ENCODE measurements at places on chromosomes 4 and X.
A peak's percentile ranks its signal among the peaks of the same experiment; 100 is the strongest.

DNA sequence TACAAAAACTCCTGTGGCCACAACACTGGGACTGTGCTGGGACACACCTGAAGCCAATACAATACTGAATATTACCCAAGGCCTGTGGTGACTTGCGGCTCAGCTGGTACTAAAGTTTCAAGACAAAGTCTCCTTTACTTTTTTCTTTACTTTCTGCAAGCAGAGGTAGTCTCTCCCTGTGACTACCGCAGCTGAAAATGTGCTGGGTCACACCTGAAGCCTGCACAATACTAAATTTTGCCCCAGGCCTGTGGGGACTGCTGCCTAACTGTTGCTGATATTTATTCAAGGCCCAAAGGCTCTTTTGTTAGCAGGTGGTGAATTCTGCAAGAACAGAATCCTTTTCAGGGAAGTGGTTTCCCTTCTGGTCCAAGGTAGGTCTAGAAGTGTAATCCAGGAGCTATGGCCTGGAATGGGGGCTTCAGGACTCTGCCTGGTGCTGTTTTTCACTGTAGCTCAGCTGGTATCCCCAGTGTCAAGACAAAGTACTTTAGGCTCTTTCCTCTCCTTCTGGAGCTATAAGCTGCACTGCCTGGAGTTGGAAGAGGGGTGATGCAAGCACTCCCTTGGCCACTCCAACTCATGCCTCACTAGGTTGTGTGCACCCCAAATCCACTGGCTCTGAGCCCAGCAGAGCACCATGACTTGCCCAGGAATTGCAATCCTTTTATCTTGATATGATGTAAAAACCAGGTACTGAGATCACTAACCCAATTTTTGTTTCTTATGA is 489.4 kb downstream of the TECRL start:
- no peak for DNase-seq

DNA sequence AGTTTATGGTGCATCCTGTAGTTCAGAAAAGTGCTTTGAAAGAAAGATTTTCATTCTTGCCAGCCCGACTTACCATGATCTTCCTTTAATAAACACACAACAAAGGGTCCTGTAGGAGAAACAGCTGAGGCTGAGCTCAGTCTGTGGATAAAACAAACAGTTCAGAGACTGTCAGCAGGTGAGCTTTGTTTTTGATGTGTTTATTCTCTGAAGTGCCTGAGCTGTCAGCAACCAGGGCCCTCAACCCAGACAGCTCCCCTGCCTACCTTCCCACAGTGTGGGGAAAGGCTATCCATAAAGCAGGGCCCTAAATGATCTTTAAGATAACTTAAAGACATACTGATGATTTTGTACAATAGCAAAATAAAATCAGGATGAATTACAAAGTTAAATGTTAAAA is 459.2 kb upstream of the GALNT7 start:
- no peak for DNase-seq

GRCh38 chr4:48445704-48446103 is 37.4 kb upstream of the SLC10A4 start:
- DNase-seq = peak; percentile 1

- DNase-seq = no peak
Observed at GRCh38 chrX:111102636-111103035, 6.6 kb downstream of the PAK3 start.

DNA sequence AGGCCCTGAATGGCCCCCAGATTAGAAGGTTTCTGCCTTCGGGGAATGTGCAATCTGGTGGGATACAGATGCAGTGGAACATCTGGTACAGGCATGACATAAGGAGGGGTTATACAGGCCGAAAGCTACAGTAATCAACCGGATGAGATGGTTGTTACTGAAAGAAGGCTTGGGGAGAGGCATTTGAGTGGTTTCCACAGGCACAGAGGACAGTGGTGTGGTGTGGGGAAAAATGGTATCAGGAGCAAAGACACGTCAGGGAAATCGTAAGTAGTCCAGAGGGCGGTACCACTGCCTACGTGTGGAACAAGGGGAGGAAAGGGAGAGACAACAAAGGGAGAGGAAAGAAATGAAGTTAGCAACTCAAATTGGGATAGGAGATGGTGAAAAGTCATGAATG is 3.0 kb downstream of the PDLIM3 start:
- no peak for DNase-seq

DNA sequence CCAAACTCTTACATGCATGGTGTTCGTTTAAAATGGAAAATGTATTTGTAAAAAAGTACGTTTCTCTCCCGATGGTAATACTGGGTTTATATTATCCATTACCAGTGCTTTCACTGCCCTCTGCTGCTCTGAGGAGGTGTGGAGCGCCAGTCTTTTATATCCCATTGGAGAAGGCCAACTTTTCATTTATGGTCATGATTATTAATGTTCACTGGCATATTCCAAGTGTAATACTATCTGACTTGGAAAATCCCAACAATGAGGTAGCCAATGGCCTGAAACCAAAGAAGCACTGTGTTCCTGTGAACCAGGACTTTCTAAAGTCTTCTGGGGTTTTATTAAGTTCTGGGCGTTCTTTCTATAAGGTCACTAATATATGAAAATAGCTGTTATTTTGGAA is 80.7 kb downstream of the SYNPO2 start:
- DNase-seq = no peak

DNA sequence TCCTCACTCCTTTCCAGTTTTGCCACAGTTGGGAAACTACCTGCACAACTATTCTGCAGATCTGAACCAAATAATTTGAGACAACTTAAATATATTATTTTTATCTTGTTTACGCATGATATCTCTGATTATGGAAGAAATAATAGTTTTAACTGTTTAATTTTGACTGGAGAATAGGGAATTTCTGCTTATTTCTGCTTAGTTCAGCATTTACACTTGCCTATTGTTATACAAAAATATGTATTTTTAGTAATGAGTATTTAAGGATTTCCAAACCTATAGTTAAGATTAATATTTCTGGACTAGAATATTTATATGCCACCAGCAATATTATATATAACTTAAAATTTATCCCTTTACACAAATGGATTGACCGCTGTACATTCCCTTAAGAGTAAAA is 125.5 kb downstream of the NWD2 start:
- DNase-seq = no peak

DNA sequence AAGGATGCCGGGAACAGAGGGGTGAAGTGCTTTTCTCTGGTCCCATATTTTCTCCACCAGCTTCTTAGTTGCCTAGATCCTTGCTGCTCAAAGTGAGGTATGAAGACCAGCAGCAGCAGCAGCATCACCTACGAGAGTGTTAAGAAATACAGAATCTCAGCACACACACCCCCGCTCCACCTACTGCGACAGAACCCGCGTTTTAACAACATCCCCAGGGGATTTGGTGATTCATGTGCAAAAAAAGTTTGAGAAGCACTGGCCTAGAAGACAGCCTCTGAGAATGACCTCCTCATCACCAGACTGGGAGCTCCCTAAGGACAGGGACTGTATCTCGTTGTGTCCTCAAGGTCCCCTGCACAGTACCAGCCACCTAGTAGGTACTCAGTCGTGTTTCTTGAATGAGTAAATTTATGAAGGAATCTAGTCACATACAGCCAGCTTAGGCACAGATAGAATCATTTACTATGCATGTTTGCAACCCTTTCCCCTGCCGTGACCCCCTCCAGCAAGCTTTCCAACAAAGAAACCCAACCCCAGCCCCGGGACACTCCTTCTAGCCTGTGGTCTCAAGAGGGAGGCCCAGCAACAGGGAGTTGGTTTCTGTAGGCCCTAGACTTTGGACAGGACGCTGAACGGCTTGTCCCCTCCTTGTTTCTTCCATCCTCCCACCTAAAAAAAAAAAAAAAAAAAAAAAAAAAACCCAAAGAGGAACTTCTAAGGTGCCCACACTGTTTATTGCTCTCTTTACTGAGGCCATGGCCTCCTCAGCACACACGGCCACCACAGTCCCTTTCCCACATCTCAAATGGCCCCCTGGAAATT is 21.5 kb downstream of the RTL5 start:
- no peak for DNase-seq

DNA sequence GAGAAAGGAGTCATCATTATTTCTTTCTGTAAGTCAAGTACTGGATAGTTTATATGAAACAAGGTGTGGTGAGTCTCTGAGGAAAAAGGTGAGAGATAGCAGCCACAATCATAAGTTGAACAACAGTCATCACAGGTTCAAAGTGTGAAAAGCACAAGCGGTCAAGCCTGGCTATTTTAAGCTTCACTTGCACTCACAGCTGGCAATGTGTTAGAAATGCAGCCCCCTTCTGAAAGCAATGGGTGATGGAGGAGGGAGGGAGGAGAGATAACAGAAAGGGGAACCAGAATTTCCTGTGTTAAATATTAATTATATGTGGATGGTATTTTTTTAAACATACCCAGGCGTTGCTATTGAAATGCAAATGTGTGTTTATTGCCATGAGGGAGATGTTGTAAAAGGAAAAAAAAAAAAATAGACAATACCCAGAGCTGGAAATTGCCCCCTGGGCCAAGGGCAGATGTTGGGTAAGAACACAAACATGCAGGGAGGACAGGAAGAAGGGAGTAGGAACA is 26.9 kb upstream of the BMP3 start:
- DNase-seq = no peak

DNA sequence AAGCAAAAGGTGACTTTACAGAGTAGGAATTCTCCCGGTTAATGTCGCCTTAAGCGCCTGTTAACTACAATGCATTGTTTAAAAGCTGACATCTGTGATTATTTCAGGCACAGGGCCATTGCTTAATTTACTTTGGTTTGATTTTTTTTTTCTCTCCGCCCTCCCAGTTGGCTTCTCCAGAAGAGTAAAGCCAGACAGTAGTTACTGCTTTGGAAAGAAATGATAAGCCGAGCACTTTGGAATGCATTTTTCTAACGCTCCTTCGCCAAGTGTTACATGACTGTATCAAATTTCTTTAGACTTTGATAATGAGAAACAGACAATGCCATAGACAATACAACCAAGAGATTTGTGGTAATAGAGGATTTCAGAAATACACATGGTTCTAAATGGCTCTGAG is 383.0 kb upstream of the TENM3 start:
- DNase-seq = no peak

GRCh38 chrX:84830836-84831235 is 172.8 kb upstream of the APOOL start:
- no peak for DNase-seq

- no peak for DNase-seq
Observed at GRCh38 chr4:93573285-93573684, 255.3 kb upstream of the ATOH1 start.

GRCh38 chr4:128334256-128334655 is 46.6 kb upstream of the PGRMC2 start:
- DNase-seq = no peak

- DNase-seq = no peak
Observed at GRCh38 chr4:15809058-15809457, 30.9 kb downstream of the CD38 start.

DNA sequence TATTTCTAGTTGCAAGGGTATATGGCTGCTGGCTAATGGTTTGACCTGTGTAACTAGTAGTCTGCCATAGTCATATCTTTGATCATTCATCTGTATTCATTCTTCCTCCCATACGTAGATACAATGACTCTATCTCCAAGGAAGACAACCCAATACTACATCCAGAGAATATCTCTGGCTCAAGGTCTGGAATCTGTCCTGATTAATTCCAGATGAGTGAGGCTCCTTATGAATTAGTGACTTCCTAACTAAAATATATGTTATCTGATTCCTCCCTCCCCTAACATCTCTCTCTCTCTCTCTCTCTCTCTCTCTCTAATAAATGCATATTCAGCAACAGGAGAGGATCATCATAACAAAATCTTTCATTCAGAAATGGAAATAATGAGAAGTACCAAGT is 641.5 kb downstream of the FAT4 start:
- no peak for DNase-seq
